ENCODE measurements at places on chromosomes 5 and 9.

DNA sequence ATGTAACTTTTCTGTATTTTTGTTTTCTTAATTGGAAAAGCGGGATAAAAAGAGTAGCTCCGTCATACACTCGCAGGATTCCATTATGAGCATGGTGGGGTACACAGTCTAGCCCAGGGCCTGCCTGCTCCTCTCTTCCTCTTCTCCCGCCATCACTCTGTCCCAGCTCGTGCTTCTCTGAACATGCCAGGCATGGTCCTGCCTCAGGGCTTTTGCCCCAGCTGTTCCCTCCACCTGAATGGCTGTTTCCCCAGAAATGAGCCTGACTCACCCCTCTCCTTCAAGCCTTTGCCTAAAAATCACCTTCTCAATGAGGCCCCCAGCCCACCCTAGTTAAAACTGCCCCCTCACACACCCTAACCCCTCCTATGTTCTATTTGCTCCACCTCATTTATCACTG is 4.5 kb downstream of the CORO2A start:
- DNase-seq = no peak

DNA sequence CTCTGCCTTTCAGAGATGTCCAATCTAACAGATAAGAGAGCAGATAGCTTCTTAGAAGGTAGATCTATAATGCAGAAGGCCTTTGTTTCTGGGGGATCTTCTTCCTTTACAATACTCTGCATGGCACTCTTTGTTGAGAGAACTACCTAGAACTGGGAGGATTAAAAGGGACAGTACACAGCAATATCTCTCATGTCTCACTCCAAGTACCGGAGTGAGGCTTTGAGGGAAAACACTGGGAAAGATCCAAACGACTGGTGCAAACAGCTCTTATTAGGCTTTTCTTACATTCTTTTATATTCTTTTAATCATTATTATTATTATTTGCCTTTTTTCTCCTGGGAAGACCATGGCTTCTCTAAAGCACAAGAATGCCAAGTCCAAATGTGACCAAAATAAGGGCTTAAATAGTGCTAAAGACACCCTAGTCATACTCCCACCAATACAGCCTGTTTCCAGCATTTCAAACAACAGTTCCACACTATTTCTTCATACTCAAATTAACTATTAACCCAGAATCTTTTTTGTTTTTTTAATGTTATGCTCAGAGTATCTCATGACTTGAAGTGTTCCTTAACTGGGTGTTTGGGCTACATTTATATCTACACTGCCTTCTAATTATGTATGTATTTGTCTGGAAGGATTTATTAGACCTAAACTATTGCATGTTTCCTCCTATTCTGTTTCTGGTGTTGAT is 52.7 kb downstream of the ABHD17B start:
- DNase-seq = no peak

GRCh38 chr5:35707659-35708058 is 90.0 kb downstream of the SPEF2 start:
- no peak for DNase-seq

- no peak for DNase-seq
Observed at GRCh38 chr5:9670371-9670770, 40.2 kb upstream of the TAS2R1 start.

DNA sequence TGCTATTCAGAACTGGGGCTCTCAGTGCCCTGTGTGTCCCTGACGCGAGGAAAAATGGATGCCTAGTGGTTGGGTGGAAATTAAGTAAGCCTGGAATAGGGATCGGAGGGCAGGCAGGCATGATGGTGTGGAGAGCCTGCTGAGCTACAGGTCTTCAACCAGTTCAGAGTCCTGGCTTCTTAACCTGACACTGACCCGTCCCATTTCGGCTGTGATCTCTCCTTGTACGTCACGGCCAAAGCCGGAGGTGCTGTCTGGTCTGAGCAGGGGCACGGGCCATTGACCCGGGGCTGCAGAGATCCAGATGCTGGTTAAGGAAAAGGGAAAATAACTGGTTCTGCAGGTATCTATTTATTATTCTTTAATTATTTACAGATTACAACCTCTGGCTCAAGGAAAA is 27.9 kb downstream of the RHOBTB3 start:
- DNase-seq = no peak

DNA sequence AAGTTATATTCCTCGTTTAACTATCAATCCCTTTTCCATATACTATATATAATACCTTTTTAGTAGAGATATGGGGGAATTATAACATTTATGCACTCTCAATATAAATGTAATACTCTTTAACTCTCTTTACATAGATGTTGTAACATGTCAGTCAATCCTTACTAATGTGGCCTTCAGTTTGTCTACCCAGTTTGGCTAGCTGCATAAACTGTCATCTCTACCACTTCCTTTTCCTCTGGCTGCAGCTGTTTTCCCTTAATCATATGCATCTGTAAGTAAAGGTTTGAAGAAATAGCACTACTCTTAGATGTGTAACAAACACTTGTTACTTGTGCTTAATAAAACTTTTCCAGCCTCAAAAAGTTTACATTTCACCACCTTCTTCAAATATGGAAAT is 13.4 kb downstream of the ABHD17B start:
- DNase-seq = peak; percentile 81

Data from OCI-LY7 (cell line).